ENCODE measurements at places on chromosomes 6 and 20.
A peak's percentile ranks its signal among the peaks of the same experiment; 100 is the strongest.

GRCh38 chr20:21182832-21183563 is 57.1 kb downstream of the KIZ start:
- no peak for DNase-seq

DNA sequence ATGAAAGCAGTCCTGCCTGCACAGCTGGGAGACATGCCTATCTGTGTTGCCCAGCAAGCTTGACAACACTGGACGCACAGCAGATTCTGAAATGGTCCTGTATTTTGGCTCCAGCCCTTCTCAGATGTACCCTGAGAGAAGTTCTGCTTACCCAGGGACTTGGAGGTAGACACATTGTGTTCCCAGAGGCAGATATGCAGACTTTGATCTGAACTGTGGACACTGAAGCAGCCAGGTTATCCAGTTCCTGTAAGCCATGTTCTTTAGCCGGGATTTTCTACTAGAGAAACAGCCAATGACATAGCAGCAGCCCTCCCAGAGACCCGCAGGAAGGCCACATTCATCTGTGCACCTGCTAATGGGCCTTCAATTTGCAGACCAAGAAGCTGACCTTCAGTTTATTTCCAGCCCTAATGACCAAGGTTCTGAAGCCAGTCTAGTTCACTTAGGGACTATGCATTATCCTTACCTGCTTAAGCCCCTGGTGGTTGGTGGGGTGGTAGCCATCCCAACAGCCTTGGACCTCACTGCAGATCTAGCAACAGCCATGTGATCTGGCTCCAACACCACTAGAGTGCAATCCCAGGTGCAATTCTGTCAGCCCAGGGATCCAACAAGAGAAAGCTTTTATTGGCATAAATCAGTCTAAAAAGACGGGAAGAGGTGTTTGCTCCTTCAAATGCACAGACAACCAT is 134.2 kb downstream of the MEI4 start:
- DNase-seq = no peak

DNA sequence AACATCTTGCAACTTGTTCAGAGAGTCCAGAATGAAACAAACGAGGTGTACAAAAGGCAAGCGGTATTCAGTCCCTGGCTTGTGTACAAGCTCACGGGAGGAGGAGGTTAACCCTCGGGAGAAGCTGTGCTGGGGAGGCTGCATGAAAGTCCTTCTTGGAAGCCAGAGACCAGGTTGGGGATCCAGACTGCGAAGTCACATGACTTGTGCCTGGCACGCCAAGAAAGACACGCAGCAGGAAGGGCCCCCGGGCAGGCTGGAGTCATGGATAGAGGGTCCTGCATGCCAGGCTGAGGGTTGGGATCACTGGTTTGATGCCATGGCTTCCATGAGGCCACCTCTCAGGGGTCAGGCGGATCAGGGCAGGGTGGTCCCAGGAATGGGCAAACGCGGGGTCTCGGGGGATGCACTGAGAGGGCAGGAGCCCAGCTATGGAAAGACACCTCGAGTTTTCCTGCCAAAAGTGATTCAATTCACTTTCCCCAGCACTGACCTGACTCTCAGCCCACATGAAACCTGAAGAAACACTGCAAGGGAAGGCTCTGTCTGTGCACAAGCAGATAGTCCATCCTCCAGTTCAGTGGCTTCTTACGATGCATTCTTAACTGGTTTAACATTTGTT is 79.4 kb downstream of the DLL1 start:
- DNase-seq = no peak

GRCh38 chr20:63973636-63974401 is 4.1 kb upstream of the ZNF512B start:
- DNase-seq = peak; percentile 48

DNA sequence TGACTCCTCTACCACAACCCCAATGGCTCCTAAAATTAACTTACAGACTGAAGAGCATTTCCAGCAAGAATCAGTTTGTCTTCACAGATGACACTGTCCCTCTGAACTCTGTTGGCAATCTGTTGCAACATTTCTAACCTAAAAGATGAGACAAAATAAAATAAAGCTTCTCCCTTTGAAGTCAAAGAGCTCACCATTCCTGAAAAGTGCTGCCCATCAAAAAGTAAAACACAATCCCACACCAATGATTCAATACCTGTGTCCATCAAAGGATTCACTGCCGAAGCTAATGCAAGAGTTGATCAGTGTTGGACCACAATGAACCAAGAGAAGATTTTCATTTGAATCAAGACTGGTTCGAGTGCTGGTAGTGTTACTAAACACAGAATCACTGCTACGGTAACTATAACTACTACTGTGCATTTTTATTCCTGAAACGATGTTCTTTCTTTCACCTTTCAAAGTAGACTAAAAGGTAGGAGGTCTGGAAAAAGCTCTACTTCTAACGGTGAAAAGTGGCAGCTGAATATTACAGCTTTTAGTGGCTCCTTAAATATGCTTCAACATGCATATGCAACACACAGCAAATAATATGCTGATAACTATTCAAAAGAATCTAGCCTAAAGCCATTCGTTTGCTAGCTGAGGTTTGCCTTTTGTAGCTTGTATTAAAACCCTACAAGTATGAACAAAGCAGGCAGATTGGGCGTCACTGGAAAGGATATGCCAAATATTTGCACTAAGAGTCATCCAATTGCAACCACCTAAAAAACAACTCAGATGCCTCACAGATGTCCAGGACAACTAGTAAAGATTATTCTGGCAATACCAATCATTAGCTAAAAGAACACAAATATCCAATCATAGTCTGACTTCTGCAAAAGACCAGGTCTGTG is at the start of gene DST:
Gene DST (minus strand): TSS at position 524 of the 896 bp plus-strand sequence.
- no peak for DNase-seq

GRCh38 chr6:109485266-109485935 is 2.4 kb upstream of the ZBTB24 start:
- DNase-seq = no peak

- no peak for DNase-seq
Measured at GRCh38 chr6:127716465-127716864, 139.5 kb downstream of the C6orf58 start.

DNA sequence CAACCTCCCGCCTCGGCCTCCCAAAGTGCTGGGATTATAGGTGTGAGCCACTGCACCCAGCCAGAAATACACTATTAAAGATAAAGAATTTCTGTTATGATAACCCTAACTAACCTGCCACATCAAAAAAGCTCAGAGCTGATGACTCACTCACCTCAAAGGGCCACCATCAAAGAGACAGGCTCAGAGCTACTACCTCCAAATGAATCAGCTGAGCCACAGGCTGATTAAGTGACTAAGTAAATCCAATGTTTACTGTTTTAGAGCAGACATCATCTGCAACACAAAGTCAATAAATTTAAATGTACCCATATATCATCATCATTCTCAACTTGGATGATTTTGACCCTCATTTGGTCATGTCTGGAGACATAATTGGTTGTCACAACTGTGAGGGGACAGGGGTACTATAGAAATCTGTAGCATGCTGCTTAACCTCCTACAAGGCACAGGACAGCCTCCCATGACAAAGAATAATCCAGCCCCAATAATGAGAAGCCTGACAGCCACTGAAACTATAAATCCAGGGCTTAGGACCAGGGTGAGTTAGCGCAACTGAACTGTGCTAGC is 106.5 kb downstream of the ATP9A start:
- DNase-seq = no peak

- no peak for DNase-seq
Measured at GRCh38 chr20:50292591-50293283, 102.1 kb downstream of the CEBPB start.

DNA sequence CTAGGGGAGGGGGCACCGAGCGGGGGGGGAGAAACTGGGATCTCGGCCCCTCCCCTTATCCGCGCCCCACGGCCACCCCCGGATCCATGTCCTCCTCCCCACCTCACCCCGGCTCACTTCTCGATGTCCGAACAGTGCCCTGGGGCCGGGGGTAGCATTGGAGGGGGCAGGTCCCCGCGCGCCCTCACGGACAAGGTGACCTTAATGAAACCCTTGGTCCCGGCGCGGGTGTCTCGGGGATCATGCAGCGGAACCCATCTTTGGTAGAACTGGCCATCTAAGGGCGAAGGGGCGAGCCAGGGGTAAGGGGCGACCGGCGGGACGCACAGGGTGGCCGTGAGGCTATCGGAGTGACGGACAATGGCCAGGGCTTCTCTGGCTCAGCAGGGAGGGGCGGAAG is 13.6 kb upstream of the SPAG4 start:
- no peak for DNase-seq

DNA sequence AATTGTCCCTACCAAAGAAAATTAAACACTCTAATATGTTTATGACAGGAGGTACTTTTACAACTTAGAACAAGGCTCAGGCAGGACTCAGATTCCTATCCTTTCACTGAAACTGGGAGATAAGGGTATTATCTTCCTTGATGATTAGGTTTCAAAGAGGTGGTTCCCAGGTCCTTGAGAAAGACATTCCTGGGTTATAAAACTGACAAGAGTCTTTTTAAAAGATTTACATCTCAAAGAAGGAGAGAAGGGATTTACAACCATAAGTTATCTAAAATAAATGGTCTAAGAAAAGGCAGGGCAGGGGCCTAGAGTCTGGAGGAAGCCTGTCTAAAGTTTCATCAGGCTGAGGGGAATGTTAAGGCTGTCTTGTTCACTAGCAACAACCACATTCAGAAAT is 1492.5 kb downstream of the HACE1 start:
- no peak for DNase-seq

- no peak for DNase-seq
Measured at GRCh38 chr20:24289737-24290481, 179.5 kb upstream of the SYNDIG1 start.

DNA sequence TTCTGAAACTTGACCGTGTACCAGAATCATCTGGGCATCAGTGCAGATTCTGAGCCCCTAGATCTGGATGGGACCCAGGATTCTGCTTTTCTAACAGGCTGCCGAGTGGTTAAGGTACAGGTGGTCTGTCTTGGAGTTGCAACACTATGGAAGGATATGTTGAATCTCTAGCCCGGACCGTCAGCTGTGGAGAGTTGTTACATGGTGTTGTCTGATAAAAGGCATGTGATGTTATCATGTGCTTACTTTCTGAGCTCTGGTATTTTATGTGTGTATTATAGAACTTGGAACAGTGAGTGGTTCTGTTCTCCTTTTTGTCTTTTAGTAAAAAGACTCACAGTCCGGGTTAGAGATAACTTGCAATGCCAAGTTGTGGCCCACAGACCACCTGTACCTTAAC is 123.0 kb downstream of the JARID2 start:
- no peak for DNase-seq

DNA sequence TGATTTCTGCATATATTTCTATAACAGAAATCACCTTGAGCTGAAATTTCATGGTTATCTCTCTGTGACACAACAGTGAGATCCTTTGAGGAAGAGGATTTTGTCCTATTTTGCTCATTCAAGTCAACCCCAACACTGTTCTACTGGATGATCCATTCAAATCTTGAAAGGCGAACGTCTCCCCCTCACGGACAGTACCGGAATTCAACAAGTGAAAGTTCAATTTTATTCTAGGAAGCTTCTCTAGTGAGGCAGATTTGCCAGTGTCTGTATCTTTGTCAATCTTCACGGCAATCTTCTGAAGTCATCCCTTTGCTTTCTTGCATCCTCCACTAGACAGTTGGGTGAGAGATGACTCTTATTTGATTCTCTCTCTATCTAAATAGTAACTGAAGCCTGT is 91.7 kb upstream of the PDE7B start:
- DNase-seq = no peak

- DNase-seq = no peak
Measured at GRCh38 chr6:164826831-164827468, 482.5 kb downstream of the C6orf118 start.

DNA sequence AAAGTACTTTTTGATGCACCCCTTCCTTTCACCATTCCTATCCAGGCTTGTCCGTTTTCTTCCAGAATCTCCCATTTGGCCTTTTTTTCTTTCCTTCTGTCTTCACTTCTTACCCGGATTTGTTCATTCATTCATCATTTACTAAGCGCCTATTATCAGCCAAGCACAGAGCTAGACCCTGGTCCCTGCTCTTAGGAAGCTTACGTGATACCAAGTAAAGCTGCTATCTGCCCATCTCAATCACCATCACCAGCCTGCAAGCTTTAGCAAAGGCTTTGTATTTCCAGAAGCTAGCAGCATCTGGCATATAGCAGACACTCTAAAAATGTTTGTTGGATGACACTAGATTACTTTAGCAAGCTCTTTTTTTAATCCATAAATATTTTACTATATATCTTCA is 4.8 kb downstream of the NDRG3 start:
- DNase-seq = no peak

DNA sequence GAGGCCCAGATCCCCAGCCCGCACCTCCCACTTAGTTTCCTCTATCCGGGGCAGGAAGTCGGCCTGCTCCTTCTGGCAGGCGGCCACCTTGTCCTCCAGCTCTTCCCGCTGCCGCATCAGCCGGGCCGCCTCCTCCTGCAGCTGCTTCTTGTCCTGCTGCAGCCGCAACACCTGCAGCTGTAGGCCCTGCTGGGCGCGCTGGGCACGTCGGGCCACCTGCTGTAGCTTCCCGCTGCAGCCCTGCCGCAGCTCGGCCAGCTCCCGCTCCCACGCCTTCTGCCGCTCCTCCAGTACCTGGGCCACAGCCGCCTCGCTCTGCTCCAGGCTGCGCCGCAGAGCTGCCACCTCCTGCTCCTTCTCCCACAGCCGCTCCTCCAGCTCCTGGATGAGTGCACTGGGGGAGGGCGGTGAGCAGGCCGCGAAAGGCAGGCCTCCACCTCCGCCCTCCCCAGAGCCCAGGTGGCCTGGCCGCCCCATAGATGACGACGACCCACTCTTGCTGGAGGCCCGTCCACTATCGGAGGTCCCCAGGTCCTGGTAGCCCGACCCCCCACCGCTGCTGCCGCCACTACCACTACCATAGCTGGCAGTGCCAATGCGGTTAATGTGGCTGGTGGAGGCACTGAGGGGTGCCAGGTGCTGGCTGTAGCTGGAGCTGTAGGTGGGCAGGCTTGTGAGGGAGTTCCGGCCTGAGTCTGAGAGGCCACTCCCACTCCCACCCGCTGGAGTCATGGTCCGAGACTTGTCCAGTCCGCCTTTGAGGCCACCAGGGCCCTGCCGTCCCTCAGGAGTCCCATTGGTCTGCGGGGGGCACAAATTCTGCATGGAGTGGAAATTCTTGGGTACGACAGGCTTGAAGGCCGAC is 6.0 kb upstream of the FASTKD5 start:
- no peak for DNase-seq

DNA sequence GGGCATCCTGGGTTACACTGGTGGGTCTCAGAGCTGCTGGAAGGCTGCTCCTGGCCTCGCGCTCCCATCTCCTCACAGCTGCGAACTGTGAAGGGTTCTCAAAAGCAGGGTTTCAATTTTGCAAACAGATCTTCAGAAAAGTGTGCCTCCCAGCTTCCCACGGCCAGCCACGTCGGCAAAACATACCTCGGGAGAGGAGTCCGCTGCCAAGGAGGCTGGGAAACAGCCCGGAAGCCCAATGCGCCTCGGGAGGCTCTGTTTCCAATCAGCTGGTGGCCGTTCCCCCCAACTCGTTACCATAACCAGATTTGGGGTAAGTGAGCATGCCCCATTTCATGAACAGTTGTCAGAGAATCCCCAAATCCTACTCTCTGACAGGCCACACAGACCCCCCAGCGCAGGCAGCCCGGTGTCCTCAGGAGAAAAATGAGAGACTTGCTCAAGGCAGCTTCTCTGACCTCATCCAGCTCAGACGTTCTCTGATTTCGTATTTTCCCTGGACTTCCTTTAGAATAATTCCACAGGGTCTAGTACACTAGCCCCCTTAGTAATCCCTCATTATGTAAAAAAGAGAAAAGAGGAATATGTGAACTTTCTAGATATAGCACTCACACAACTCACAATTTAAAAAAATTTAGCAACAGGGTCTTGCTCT is 98.4 kb downstream of the SNX5 start:
- DNase-seq = no peak

Measured in C1 segment of cervical spinal cord (tissue), 14 donors.